ENCODE measurements at places on chromosomes 13 and 19. TPM values are rescaled to one million over a fixed set of nuclear protein-coding genes. Genes with fewer than 3 reads are reported as not detected.

Gene NRTN
- 0.26 TPM for total RNA-seq

Gene HRC
- total RNA-seq, result not detected

Gene ZNF577
- total RNA-seq, result 4.6 TPM

Gene SMAD9
- total RNA-seq, result not detected

All from CD8-positive, alpha-beta memory T cell (primary cell).